ENCODE measurements at places on chromosomes 2 and 18. TPM values are rescaled to one million over a fixed set of nuclear protein-coding genes. Genes with fewer than 3 reads are reported as not detected.

DNA sequence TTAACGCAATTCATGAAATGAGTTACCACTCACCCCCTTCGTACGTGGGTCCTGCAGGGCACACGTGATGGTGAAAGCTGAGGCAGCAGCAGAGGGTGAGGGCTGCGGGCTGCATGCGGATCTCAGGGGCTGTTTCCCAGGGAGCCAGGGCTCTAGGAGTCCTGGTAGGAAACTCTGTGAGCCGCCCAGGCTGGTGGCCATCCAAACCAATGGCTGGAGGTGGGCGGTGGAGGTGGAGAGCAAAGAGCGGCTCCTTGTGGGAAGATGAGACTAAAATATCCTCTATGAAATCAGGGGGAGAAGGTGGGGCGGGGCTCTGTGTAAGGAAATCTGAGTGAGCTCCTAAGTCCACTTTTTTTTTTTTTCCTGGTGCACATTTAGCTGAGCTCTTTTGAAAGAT lies 120.1 kb upstream of the SLC1A4 start:
- no peak for DNase-seq

GRCh38 chr18:76231402-76231801 lies 263.6 kb downstream of the ZNF516 start:
- DNase-seq: no peak

The CFAP65 gene
- not detected for total RNA-seq

DNA sequence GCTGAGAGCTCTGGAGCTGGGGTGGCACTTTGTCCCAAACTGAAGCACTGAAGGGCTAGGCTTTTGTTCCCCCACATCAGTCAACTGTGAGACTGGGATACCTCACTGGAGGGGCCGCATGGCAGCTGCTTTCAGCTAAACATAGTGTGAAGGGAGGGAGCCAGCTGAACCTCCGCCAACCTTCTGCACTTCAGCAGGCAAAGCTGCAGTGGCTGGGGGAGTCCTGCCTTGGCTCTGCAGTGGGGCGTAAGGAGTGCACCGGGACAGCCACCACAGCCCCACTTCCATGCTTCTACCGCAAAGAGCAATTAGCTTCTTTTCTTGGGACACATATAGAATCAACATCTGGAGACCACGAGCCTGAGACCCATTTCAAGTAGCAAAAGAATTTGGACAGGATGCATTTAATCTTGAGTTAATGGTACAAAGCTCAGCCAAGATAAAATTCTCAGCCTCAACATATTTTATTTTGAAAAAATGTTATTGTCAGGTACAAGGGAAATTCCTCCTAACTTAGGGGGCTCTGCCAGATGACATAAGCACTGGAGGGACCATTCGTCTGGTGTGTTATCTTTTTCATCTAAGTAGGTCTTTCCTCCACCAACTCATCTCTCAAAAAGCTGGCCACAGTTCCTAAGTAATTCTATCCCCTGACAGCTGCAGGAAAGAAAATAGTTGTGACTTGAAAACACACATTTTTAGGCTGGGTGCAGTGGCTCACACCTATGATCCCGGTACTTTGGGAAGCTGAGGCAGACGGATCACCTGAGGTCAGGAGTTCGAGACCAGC lies 25.6 kb upstream of the MYCN start:
- DNase-seq: no peak

- DNase-seq: peak; percentile 90
These were observed 42.1 kb downstream of the BCL2L11 start for GRCh38 chr2:111162718-111163331.

Measured in lung microvascular endothelial cell (primary cell).